ENCODE measurements at places on chromosomes 7 and 10.

DNA sequence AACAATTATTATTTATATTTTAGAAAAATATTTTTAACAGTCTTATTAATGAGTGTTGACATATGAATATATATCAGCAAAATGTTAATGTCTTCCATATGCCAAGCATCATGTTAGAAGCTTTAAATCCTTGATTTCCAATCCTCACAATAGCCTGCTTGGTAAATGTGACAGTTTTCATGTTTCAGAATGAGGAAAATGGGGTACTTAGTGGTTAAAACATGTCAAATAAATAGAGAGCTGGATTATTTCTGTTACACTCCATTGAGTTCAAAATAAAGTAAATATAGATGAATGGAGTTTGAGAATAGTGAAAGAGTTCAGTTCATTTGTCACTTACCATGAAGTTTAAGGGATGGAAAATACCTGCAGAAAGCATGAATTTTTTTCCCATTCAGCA is 377.4 kb downstream of the MALRD1 start:
- DNase-seq = no peak

DNA sequence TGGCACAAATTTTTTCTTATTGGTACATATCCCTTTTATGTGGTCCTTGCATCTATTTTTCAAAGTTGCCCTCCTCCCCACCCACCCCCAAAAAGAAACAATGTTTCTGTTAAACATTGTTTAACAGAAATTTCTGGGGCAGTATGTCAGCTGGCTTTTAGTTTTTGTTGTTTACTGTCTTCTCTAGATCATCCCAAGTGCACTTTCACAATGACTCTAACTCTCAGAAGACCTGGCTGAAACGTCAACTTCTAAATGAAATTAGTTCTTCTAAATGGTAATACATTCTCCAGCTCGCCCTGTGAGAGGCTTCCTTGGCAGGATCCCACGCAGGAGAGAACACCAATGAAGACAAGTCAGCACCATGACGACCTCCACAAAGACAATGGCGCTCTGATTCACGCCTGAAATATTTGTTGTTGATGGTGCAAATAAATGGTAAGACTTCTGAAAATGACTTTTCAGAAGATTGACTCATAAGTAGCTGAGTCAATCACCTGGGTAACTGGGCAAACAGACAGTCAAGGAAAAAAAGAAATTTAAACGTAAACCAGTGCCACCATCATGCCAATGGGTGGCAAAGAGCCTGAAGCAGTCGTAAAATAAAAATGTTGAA is 293.7 kb downstream of the FZD1 start:
- peak; percentile 5 for DNase-seq

- peak; percentile 33 for DNase-seq
Measured at GRCh38 chr10:126041804-126042231, 145.5 kb downstream of the FANK1 start.

DNA sequence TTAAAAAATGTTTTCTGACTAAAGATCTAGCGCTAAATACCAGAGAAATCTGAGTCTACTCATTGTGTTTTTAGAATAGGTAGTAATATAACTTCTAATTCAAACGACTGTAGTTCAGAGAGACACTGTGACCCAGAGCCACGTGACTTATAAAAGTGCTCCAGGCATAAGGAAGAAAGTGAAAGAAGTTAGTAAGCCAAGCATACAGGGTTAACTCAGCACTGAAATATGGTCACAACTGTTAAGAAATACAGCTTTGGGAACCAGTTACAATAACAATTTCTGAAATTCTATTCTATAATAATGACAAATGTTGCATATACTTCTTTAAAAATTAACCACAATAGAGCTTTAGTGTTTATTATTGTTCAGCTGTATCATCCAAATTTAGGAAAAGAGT is 119.1 kb downstream of the TFEC start:
- no peak for DNase-seq
